Mesothelial cell of epicardium (in vitro differentiated cells): ENCODE measurements at places on chromosomes 1 and 21. TPM values are rescaled to one million over a fixed set of nuclear protein-coding genes. Genes with fewer than 3 reads are reported as not detected.

The TEX38 gene
- total RNA-seq, result 0.42 to 0.57 TPM (median 0.49 TPM) in 3 replicates

The ATP6V1G3 gene
- not detected in 3 replicates for total RNA-seq

The ITLN1 gene
- 0.63 to 0.73 TPM in 2 of 3 replicates, not detected in the other for total RNA-seq

The LRRC53 gene
- total RNA-seq, result not detected in 3 replicates

The HMGN1 gene
- total RNA-seq, result 459 to 483 TPM (median 479 TPM) in 3 replicates

The MUTYH gene
- total RNA-seq, result 39.5 to 43.1 TPM (median 43.0 TPM) in 3 replicates

DNA sequence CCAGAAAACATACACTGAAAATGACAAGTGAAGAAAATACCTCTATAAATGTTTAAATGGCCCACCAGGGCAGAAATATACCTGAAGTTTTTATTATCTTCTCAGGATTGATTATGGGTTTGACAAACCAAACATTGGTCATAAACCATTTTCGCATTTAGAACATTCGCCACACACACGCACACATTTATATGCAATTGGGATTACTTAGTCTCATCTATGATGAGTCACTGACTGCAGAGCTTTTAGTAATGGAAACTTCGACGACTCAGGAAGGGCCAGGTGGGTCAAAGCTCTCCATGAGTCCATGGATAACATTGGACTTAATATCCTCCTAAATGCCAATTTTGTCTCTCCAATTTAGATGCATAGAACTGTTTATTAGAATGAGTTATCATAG is 16.9 kb downstream of the NRDC start:
- H3K4me3 ChIP-seq, result no peak overlapping the region
- DNase-seq, result no peak
- no peak overlapping the region for H3K27ac ChIP-seq
- no peaks in the 10 kb centered on the region for H3K27me3 ChIP-seq

DNA sequence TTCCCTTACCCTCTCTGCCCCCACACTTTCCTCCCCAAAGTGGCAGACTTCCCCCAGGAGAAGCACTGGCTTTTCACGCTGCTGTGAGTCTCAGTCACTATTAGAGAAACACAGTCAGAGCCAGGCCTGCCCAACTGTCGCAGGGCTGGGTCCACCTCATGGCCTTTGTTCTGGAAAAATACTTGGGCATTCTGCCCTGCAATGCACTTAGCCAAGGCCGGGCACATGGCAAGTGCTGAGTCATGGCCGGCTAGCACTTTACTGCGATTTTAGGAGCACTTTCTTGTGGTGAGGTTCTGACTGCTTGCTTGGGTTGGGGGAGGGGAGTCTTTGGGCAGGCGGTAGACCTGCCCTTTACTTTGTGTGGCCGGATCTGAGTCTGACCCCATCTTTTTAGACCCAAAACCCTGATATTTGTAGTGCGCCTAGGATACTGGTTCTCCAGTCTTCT is 7.7 kb downstream of the EPHX1 start:
- no peak for DNase-seq
- peaks cover 9% of the 10 kb centered on the region for H3K36me3 ChIP-seq
- H3K4me1 ChIP-seq, result peaks cover 31% of the 10 kb centered on the region
- no peaks in the 10 kb centered on the region for H3K27me3 ChIP-seq
- no peak overlapping the region for H3K4me3 ChIP-seq

DNA sequence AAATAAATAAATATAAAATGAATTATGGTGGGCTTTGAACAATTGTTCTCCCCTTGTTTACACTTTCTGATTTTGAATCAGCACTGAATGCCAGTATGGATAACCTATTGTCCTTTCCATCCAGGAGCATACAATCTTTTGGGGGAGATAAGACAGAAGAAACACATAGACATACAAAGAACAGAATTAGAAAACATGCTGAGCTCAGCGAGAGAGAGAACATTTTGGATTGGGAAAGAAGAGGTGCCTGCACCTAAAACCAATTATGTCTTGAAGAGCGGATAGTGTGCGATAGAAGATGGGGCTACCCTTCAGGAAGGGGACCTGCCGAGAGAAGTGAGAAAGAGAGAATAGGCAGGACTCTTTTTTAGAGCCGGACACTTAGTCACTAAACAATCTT is 6.6 kb downstream of the PGM1 start:
- H3K4me3 ChIP-seq, result no peak overlapping the region
- peaks cover 5% of the 10 kb centered on the region for H3K4me1 ChIP-seq
- peaks cover 5% of the 10 kb centered on the region for H3K36me3 ChIP-seq
- no peak for DNase-seq
- no peak overlapping the region for H3K27ac ChIP-seq

DNA sequence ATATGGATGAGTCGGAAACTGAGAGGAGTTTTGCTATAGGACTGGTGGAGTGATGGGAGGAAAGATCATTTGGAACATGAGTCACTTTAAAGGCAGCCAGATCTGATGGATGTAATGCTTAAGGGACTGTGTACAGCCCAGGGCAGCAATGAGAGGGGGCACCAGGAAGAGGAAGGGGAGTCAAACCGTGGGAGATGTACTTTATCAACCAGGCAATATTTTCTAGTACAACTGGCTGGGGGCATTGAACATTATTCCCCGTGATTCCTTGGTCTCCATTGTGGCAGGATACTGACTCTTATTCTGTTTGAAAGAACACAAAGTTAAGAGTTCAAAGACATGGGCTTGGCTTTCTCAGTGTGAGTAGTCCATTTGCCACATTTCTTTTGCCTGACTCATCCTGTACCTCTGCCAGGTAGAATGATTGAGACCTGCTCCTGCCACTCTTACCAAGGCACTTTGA is 268.2 kb upstream of the NR5A2 start:
- no peaks in the 10 kb centered on the region for H3K36me3 ChIP-seq
- no peak for DNase-seq
- no peak overlapping the region for H3K4me3 ChIP-seq
- H3K27ac ChIP-seq, result peak overlapping the region; percentile 62
- peaks cover 9% of the 10 kb centered on the region for H3K4me1 ChIP-seq
